ENCODE measurements at places on chromosomes 13 and 19.

DNA sequence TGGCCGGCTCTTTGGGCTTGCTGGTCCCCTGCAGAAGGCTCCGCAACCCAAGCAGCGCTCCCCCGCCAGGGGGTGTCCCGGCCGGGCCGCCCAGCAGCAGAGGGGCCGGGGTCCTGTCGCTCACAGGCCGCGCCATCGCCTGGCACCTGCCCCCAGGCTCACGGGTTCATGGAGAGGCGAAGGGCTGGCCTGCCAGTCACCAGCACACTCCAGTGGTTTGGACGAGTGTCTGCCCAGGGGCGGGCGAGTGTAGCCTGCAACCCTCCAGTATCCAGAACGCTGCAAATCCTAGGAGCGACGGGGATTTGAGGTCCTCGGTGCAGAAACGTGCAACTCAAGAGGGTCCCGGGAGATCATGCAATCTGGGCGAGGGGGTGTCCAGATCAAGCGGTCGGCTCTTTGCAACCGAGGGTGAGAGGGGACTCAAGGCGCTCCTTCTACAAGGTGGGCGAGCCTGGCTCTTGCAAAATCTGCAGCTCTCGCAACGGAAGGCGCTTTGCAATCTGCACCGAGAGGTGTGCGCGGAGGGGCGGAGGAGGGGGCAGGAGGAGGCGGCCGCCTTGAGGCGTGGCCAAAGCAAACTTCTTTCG is at the start of gene DBP:
DBP (minus strand) TSS at position 521 of the 590 bp plus-strand sequence; CDS start at position 136, 385 bp downstream.
- peak; percentile 58 for DNase-seq

- DNase-seq = no peak
Measured at GRCh38 chr13:66681403-66681802, 548.7 kb downstream of the PCDH9 start.

DNA sequence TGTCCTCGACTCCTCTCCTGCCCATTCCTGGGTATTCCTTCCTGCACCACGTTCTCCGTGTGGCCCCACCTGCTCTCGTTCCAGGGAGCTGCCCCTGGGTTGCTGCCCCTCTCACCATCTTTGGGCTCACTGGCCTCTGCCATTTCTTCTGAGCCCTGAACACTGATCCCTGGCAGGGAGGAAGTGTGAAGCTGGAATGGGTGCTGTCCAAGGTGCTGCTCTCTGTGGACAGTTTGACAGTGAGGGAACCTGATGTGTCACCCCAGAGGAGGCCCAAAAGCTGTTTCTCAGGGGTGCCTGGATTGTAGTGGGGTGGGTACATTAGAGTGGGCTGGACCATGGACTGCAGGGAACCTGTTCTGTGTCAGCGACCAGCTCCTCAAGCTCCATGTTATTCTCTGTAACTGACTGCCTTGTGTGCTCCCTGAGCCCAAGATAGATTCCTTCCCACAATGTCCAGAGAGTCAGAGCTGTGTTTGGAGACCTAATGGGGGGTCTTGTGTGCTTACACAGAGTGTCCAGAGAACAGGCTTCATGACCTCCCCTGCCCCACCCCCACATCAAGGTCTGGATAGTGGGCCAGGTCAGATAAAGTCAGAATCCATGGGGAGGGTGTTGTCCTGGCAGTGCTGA is 7.2 kb upstream of the CEACAM8 start:
- DNase-seq = peak; percentile 59

- no peak for DNase-seq
Measured at GRCh38 chr13:98652721-98653462, 76.0 kb upstream of the STK24 start.

DNA sequence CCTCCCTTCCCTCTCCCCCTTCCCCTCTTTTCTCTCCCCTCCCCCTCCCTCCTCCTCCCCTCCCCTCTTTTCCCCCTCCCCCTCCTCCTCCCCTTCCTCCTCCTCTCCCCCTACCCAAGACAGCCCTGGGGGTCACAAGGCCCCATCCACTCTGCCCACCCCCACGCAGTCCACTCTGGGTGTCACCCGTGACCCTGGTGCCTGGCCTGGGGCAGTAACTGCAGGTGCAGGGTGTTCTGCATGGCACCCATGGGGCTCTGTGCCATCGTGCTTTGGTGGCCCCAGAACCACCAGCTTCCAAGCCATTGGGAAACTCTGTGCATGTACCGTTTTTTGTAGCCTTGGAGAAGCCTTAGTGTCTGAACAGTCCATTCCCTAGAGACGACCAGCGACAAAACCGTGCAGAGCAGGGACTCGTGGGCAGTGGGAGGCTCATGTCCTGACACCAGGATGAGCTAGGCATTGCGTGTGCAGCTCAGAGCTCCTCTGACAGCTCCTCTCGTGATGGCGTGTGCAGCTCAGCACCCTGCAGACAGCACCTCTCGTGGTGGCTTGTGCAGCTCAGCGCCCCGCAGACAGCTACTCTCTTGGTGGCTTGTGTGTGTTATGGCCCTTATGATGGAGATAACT is 43.7 kb upstream of the F7 start:
- no peak for DNase-seq

DNA sequence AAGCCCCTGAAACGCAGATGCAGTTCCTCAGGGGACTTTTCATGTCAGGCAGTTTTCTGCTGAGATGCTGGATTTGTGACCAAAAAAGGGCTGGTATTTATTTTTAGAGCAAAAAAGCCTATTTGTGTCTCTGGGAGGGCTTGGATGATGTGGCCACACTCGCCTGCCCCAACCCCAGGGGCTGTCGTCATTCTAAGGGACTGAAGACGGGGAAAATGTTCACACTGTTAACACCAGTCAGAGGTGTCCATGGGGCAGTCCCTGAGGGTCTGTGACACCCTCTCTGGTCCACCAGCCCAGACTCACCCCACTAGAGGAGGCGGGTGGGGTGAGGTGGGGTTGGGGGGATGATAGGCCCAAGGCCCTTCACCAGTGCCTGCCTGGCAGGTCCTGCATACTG is 15.9 kb upstream of the EPHX3 start:
- no peak for DNase-seq

DNA sequence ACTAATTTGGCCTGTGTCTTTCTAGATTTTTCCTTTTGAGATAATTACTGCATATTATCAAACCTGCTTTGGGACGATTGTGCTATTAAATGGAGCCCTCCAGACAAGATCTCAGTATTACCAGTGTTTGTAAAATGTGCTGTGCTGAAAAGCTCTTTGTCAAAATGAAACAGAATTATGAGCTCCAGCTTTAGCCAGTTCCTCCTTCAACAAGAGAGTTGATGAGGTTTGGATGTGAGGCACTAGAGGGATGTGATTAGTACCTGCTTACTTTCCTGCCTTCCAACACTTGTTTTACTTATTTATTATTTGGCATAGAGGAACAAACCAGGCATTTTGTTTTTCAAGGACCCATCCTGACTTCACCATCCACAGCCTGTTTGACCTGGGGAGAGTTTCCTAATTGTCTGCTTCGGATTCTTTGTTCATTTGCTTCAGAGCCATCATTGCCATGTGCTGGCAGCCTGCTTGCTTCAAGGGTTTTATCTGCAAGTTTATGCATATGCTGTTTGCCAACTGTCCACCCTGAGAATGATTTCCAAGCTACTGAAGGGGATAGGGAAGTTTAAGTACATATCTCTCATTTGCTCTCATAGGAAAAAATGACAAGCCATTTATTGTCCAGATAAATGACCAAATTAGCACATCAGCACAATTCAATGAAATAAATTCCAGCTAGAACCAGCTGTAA is 32.9 kb upstream of the CPB2 start:
- no peak for DNase-seq

DNA sequence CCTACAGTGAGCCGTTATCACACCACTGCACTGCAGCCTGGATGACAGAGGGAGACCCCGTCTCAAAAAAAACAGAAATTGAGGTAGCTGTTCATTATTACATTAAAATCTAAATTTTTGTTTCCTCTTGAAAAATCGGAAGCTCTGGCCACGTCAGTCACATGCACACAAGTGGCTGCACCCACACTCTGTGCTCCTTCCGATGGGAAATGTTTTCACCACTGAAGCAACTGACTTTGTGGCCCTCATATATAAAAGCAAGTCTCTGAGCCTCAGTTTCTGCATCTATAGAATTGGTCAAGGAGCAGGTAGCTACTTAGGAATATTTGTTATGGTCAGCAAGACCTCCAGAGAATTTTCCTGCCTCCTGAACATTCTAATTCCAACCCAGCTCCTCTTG is 4.5 kb downstream of the LRRC25 start:
- DNase-seq = no peak

DNA sequence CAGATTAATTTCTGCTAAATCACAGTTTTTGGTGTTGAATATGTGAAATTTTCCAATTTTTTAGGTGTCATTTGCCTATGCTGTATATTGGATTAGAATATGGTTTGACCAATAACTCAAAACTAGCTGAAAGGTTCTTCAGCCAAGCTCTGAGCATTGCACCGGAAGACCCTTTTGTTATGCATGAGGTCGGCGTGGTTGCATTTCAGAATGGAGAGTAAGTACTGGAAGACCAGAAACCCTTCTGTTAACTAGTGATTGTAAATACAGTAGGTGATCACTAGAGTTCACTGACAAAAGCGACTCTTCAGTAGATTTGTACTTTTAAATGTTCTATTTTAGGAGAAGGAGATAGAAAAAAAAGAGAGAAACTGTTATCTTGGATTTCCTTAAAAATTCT is 22.3 kb downstream of the CDC16 start:
- no peak for DNase-seq

DNA sequence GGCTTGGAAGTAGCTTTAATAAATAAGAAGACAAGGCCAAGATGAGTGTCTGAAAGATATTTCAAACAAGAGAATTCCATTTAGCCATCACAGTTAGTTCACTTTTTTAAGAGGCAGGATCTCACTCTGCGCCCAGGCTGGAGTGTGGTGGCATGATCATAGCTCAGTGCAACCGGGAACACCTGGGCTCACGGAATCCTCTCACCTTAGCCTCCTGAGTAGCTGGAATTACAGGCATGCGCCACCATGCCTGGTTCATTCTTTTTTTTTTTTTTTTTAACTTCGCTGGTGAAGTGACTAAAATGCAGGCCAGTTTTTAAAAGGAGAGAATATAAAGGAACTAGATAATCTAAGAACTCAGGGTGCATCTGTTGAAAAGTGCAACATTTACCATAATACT is 200.3 kb downstream of the KCTD12 start:
- DNase-seq = no peak

DNA sequence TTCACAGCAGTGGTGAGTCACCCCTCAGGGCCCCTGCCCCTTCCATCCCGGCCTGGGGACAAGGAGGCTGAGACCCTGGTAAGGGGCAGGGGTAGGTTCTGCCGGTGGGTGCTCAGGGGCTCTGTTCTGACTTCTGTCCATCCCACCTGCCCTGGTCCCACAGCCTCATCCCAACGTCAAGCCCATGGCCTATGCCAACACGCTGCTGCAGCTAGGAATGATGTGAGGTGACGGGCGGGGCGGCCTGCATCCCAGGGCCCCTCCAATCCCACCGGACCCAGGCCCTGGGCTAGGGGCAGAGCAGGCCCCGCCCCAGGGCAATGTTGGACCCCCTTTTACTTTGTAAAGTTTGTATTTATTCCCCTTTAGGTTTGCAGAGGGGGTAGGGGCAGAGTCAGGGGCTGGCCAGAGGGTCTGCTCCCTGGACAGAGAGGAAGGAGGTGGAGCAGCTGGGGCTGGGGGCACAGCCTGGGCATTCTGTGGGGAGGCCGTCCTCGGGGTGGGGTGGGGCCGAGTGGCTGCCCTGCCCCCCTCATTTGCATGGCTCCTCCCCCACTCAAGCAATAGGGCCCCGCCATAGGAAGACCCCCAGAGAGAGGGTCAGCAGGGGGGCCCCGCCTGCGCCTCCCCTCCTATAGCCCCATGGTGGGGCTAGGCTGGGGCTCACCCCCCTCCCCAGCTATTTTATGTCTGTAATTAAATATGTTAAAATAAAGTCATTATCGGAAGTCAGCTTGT is 23.1 kb downstream of the CCDC8 start:
- no peak for DNase-seq

GRCh38 chr19:11380653-11381537 is 3.2 kb downstream of the EPOR start:
- peak; percentile 98 for DNase-seq

GRCh38 chr13:73940098-73940497 is 194.1 kb downstream of the KLF12 start:
- DNase-seq = no peak

GRCh38 chr13:74193391-74193790 is 59.2 kb upstream of the KLF12 start:
- DNase-seq = no peak

- DNase-seq = no peak
Measured at GRCh38 chr19:1585243-1585580, 7.5 kb downstream of the MBD3 start.

DNA sequence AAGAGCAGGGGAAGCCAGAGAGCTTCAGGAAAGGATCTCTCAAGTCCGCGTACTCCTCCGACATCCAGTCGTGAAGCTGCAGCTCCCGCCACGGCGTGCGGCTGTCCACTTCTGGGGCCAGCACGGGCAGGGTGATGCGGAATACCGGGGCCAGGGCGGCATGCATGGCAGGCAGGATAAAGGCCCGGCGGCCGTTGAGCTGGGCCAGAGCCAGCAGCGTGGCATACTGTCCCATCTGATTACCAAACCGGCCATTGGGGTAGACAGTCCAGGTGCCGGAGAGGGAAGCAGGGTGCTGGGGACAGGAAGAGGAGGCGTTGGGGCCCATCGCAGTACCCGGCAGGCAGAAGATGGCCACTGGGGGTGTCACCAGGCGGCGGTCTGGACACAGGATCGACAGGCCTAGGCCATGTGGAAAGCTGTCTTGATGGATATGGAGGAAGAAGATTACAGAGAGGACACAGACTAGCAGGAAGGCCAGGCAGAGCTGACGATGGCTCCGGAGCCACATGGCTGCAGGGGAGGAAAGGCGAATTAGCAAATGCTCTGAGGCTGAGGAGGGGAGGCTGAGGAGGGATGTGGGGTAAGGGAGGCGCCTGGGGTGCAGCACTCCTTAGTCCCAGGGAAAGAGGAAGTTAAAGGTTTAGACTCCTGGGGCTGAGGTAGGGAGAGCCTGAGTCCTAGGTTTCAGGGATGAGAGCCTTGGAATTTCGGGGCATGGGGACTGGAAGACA is 1.5 kb downstream of the FUT1 start:
- DNase-seq = no peak

DNA sequence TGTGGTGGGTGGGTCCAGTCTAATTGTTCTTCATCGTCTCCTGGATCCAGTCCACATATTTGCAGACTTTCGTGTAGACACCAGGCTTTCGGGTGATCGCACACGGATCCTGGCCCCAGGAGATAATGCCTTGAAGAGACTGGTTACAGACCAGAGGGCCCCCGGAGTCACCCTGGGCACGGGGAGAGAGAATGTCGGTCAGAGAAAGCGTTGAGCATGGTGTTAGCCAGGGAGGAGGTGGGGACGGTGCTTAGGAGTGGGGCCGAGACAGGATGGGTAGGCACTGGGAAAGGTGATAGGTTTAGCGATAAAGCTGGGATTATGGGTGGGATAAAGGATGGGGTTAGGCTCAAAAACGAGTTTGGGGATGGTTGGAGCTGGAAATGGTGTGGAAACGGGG is 3.0 kb upstream of the KLK10 start:
- no peak for DNase-seq

- no peak for DNase-seq
Measured at GRCh38 chr13:109657395-109657794, 129.0 kb downstream of the IRS2 start.

- no peak for DNase-seq
Measured at GRCh38 chr13:45310341-45311131, 30.4 kb downstream of the TPT1 start.

GRCh38 chr13:61728471-61728870 is 312.8 kb upstream of the PCDH20 start:
- no peak for DNase-seq

- DNase-seq = no peak
Measured at GRCh38 chr13:64441740-64442139, 2788.4 kb downstream of the PCDH9 start.

Measured in AG08396 (cell line).